ENCODE measurements at places on chromosomes 3 and 15.

DNA sequence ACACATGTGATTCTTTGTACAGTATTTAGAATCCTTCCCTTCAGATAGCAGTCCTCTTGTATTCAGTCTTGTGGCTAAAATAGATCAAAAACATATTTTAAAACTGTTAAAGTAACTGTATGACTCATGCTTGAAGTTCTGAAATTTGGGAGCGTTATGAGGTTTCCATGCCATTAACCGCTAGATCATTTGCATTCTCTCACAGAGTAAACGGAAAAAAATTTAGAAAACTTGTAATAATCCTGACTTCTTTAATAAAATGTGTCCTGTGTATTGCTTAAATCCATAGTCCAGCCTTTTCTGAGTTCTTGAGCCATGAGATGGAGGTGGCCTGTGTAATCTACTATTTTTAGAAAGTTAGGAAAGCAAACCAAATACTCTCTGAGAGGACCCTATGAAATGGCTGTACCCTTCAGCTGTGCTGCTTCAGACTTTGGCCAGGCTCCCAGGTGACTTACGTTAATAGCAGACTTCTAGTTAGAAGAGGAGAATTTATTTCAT lies 33.8 kb downstream of the MBNL1 start:
- DNase-seq, result peak; percentile 96

DNA sequence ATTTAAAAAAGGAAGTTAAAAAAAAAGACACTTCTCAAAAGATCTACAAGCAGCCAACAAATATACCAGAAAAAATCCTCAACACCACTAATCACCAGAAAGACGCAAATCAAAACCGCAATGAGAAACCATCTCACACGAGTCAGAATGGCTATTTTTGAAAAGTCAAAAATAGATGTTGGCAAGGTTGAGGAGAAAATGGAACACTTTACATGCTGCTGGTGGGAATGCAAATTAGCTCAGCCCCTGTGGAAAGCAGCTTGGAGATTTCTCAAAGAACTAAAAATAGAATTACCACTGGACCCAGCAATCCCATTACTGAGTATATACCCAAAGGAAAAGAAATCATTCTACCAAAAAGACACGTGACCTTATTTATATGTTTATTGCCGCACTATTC lies 574.7 kb upstream of the ADAMTS9 start:
- DNase-seq, result no peak

- no peak for DNase-seq
Measured at GRCh38 chr15:40927873-40928806, 1.0 kb upstream of the DLL4 start.

DNA sequence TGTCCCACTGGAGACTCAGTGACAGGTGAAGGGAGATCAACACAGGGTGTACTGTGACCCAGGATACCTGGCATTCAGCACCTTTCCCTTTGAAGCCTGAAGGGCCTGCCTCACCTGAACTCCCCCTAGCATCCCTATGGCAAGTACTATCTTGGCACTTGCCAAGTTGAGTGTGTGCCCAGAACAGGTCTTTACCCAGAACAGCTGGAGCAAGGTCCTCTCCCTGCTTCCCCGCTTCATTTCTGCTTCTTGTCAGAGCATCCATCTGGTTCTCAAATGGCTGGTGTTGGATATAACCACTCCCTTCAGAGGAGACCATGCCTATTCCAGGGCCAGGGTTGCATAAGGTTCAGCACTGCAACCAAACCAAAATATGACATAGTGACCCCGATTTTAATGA lies 73.0 kb downstream of the FAM43A start:
- no peak for DNase-seq

DNA sequence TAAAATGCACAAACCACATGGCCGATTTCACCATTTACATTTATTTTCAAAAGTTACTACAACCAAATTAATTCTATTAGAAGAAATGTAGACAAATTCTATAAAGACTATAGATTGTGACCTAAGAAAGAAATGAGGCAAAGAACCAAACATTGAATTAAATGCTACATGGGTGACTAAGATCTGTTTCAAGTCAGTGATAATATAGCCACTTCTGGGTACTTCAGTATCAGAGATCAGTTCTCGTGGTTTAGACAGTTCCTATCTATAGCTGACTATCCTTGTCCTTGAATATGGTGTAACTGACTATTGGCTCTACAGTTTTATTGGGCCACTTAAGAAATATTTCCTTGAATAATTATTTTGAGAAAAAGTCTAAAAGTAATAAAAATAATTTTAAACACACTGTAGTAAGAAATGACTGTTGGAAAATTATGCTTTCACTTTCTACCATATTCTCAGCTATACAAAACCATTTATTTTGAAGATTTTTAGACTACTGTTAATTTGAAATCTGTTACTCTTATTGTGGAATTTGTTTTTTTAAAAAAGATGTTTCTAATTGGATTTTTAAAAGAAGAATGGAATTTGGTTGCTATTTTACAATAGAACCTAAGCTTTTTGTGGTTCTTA lies 14.1 kb downstream of the KCNMB3 start:
- DNase-seq, result peak; percentile 9

GRCh38 chr15:62612771-62613170 lies 429.8 kb upstream of the TPM1 start:
- no peak for DNase-seq

DNA sequence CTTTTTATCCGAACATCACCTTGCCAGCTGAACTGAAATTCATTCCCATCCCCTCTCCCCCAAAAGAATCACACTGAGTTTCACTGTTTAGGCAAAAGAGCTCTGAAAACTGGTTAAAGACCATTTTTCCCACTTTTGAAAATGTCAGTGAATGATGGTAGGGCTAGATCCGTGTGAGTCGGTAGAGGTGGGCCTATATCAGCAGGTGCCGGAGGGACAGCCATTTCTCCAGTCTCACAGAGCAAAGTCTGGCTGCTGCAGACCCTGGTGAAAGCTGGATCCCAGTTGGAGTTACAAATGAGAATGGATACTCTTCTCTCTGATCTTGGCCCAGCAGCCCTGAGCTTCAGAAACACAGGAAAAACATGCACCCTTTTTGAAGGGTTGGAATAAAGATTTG lies 10.9 kb downstream of the ENTPD3 start:
- no peak for DNase-seq

DNA sequence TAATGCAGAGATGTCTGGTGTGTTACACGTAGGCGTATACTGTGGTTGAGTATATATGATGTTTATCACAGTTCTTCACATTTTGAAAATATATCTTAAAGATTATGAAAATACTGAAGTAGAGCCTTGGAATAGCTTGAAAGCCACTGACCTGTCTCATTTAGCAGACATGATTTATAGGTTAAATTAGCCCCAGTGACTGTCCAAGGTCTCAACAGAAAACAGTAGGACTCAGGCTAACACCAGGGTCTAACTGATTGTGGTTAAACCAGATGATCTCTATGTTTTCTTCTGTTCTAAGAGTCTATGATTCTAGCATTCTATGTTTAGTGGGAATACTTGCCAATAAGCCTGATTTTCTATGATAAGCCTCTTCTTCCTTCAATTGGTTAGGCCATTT lies 166.4 kb upstream of the NR2E3 start:
- no peak for DNase-seq

DNA sequence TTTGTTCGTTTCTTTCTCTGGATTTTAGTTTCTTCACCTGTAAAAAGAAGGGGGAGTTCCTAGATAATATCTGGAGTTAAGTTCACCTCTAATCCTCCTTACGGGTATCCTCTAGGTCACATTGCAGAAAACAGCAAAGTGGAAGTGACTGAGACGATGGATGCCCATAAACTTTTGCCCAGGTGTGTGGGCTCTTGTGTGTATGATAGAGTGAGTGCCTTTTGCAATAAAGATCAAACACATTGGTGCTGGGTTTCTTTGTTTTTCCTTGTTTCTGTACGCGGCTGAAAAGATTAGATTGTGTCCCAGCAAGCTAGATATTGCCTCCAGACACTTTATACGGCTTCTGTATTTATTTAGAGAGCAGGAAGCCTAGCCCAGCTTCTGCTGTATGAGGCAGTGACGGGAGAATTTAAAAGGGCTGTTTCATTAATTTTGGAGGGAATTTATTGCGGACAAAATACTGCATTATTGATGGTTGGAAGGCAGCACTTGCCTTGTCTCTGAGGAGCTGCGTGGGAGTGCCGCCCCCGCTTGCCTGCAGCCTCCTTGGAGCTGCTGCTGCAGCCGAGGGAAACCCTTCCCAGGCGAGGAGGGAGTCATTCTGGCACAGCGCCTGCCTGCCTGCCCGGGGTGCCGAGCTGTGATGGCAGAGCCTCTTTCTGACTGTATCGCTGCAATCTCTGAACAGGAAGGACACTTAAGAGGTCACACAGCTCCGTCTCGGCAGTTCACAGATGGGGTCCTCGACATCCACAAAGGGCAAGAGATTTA lies 38.5 kb downstream of the PYDC2 start:
- DNase-seq, result peak; percentile 57

DNA sequence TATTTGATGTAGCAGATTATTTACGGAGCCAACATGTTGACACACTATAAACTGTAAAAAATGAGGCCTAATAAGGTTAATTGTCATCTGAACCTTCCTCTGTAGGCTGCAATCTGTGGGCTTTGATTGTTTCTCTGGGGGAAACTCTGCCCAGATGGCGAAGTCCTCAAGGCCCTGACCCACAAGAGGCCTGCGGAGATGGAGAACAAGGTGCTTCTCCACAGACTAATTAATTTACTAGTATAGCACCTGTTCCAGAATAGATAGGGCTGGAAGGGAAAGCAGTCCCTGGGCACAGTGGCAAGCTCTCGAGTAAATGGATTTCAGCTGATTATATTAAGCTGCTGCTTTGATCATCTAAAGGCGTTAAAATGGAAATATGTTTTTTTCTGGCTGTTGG lies 338.8 kb upstream of the DNAJC19 start:
- DNase-seq, result no peak

DNA sequence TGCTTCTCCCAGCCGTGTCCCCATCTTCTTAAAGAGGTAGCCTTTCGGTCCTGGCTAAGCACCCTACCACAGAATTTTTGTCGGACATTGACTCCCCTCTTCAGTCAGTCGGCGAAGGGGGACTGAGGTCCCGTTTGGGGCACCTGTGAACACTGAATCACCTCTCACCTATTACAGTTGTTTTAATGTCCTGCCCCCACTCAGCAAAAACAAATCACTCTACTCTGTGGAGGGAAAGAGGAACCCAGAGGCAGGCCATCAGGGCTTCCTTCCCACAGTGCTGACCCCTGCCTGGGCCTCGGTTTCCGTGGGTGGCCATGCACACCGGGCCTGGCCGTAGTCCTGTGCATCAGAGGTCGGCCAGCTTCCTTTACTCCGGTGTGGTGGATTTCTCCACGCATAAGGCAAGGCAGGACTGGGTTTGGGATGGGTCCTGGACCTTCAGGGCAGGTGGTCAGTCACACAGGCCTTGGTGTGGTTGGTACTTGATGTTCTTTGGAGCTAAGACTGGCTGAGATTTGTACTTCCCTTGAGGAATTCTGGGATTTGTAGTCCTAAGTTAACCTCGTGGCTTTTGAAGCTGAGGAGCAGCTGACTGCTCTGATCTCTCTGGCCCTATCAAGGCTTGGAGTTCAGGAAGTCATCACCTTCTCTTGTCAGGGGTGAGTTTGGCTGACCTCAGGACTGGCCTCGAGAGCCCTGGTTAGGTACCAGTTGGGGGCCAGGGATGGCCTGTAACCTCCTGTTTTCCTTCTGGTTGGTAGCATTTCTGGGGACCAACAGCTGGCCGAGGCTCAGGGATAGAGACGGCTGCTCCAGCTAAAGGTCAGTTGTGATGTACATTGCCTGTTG lies 627 bp upstream of the FAM131A start:
- peak; percentile 69 for DNase-seq

DNA sequence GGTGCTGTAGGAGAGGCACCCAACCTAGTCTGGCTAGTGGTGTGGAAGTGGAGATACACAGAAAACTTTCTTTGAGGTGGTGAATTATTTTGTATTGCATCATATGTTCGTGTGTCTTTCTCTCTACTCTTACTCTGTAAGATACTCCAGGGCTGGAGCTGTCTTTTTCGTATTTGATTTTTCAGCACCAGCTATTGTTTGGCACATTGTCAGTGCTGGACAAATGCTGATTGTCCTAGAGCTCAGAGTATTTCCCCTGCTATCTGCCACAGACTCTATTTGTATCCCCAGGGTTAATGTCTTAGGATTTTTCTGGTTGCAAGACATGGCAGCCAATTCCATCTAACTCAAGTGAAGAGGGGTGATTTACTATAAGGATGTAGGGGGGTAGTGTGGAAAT lies 110.5 kb downstream of the SAMMSON start:
- DNase-seq, result no peak

DNA sequence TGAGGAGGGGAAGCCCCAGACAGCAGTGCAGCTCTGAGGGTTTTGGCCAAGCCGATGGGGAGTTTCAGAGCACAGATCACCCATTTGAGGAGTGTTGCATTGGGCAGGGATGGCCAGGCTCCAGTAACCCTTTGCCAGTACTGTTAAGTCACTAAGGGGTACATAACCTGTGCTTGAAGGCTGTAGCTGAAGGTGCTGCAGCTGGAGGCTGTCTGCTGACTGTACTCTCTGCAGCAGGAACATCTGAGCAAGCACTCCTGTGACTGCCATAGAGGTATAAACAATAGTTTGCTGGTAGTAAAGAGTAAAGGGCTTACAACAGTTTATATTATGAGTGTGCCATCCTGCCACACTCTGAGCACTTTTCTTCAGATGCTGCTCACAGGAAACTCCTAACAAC lies 297.8 kb downstream of the EPHA3 start:
- no peak for DNase-seq

GRCh38 chr15:86839502-86839901 lies 759.8 kb downstream of the AGBL1 start:
- DNase-seq, result no peak

GRCh38 chr15:52463638-52464037 lies 65.0 kb downstream of the MYO5A start:
- peak; percentile 48 for DNase-seq

DNA sequence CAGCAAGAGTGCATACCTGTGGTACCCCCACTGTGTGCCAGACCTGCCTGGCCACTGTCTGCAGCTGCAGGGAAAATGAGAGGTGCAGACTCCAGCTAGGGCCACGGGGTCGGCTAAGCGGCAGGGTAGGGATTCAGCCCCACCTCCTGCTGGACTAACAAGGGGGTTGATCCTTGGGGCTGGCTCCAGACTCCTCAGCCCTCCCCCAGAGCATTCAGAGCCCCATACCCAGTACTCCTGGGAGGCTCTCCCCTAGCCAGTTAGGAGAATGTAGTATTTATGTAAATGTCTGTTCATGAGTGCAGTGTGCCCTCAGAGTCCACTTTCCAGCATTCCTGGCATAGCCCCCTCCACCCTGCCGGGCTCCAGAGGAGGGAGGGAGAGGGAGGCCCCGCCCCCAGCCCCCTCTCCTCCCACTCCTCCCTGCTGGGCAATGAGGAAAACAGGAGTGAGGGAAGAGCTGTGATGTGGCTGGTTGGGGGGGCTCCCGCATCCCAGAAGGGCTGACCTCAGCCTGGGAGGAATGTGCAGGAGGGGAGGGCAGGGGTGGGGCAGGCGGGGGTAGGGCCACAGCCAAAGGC lies 4.5 kb upstream of the SEMA3B start:
- DNase-seq, result peak; percentile 99

GRCh38 chr3:106261915-106262683 lies 393.3 kb upstream of the CBLB start:
- DNase-seq, result peak; percentile 96

DNA sequence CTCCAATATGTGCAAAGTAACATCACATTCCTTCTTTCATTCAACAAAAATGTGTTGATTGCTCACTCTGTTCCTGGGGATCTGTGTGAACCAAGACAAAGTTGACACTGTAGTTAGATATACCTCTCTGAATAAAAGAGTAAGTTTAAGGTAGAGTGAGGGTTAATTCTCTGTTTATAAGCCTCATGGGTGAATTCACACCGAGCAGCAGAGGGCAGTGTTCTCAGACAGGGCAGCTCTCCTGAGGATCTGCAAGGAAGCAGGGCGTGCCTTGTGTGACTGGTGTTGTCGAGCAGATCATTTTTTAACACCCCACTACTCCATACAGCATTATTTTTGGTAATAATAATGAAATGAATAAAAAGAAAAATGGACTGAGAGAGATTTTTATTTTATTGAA lies 34.4 kb downstream of the PAQR9 start:
- peak; percentile 39 for DNase-seq
